ENCODE measurements at places on chromosomes 5 and 9. TPM values are rescaled to one million over a fixed set of nuclear protein-coding genes. Genes with fewer than 3 reads are reported as not detected.

The INSYN2B gene
- 0.08 TPM for total RNA-seq

DNA sequence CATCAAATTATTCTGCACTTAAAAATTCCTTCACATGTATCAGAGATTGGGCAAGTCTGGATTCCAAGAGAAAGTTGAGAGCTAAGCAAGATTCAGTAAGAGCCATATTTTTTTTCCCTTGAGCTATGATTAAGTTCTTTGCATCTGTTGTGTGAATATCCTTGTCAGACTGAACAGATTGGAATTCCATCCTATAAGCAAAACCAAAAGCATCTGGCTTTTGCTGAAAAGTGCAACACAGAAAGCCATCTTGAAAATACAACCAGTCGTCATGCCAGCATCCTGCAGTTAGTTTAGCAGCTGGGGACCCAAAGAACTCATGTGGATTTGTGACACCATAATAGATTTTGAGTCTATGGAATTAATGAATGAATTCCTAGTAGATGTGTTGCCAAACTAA is 316.9 kb downstream of the MTRR start:
- DNase-seq: no peak

- no peak for DNase-seq
Observed at GRCh38 chr9:105884416-105884815, 190.1 kb downstream of the TMEM38B start.

- DNase-seq: no peak
Observed at GRCh38 chr9:35903049-35903448, 3.0 kb upstream of the HRCT1 start.

DNA sequence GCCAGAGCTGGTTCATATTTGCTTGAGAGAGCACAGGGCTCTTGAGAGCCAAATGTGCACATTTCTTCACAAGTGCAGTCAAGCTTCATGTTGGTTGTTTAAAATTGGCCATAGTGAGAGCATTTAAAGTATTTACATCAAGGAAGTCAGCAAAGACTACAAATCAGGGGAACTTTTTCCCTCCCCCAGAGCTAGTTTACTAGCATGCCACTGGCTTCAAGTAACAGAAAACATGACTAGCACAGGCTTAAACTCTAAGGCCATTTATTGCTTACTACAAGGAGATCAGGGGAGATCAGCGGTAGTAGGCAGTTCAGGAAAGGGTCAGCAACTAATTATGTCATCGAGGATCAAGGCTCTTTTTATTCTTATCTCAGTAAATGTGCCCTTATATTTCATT is 11.0 kb upstream of the CCDC171 start:
- DNase-seq: no peak

DNA sequence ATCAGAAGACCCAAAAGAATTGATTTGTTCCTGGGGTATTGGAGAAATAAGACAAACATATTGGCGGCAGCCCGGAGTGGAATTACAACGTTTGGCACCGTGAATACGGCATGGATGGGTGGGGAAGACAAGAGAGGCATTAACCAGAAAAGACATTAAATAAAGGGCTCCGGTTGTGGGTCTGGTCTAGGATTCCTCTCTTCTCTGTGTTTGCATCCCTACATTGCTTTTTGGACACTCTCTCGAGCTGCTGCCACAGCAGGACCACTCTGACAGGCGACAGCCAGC is 138.7 kb upstream of the PALM2AKAP2 start:
- no peak for DNase-seq

DNA sequence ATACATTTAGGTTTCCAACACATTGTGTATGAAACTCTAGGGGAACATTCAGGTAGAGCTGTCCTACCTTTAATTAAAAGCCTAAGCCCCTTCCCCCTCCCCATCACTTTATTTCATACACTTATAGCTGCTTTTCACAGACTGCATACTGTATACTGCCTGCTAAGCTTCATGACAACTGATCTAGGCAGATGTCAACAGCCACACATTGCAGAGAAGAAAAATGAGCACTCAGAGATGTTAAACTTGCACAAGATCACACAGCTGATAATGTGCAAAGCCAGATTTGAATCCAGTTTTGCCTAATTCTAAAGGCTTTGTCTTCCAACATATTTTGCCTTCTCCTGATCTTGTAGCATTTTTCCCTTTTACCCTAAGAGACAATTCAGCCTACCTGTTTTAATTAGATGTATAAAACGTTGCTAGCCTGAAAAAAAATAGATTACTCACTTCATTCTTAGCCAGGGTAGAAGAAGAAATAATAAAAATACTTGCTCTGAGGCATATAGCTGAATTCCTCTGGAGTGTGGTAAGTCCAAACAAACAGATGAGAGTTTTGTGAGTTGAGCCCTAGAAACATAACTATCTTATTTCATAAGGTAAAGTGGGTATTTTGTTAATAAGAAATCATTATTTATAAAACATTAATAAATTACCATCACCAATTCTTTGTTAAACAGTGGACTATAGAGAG is 56.9 kb upstream of the CAST start:
- no peak for DNase-seq

All from left ventricle myocardium inferior (tissue), 1 donor.